Chondrocyte (in vitro differentiated cells): ENCODE measurements at places on chromosomes 1 and 21. TPM values are rescaled to one million over a fixed set of nuclear protein-coding genes. Genes with fewer than 3 reads are reported as not detected.

- peaks cover 3% of the 10 kb centered on the region for H3K4me1 ChIP-seq
- peaks cover 44% of the 10 kb centered on the region for H3K27me3 ChIP-seq
- peaks cover 1% of the 10 kb centered on the region for H3K36me3 ChIP-seq
- DNase-seq: no peak
Observed at GRCh38 chr1:156359973-156360372, 9.0 kb upstream of the RHBG start.

- no peak overlapping the region for H3K27ac ChIP-seq
- H3K36me3 ChIP-seq: no peaks in the 10 kb centered on the region
- H3K4me3 ChIP-seq: no peak overlapping the region
- H3K4me1 ChIP-seq: peaks cover 9% of the 10 kb centered on the region
Observed at GRCh38 chr1:221761354-221762002, 19.6 kb upstream of the DUSP10 start.

DNA sequence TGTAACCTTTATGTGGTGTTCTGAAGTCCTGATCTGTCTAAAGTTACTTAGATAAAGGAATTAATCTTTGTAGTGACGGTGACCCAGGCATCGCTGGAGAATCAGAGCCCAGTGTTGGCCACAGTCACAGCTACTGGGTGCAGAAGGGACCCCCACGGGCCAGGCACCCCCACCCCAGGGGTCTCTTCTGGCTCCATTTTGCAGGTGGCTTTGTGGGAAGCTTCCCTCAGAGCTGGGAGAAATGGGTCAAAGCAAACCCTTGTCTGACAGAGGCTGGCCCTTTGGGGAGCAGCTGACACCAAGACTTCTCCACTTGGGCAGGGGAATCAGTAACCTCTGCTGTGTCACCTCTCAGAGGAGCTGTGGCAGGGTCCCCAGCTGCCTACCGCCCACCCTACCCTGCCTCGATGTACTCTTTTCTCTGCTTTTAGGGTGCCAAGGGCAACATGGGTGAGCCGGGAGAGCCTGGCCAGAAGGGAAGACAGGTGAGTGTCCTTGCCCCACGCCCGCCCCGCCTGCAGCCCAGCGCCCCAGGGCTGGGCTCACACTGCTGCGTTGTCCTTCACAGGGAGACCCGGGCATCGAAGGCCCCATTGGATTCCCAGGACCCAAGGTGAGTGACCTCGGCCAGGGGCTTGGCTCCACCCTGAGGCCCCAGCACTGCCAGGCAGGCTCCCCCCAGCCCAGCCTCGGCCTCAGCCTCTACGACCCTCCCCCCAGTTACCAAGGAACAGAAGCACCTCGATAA, 17.7 kb downstream of the COL6A2 start:
- H3K27ac ChIP-seq: no peak overlapping the region
- no peaks in the 10 kb centered on the region for H3K27me3 ChIP-seq
- peaks cover 5% of the 10 kb centered on the region for H3K4me1 ChIP-seq

GRCh38 chr1:7382971-7383370, 388.1 kb upstream of the VAMP3 start:
- H3K27ac ChIP-seq: no peak overlapping the region
- H3K4me3 ChIP-seq: no peak overlapping the region
- peaks cover 23% of the 10 kb centered on the region for H3K4me1 ChIP-seq
- H3K36me3 ChIP-seq: no peaks in the 10 kb centered on the region
- H3K27me3 ChIP-seq: no peaks in the 10 kb centered on the region

GRCh38 chr21:24955275-24955961, 651.9 kb downstream of the MRPL39 start:
- DNase-seq: no peak
- H3K4me3 ChIP-seq: no peak overlapping the region
- H3K27ac ChIP-seq: no peak overlapping the region
- H3K36me3 ChIP-seq: no peaks in the 10 kb centered on the region

GRCh38 chr1:95179205-95179986, 54.6 kb upstream of the RWDD3 start:
- H3K27ac ChIP-seq: no peak overlapping the region
- DNase-seq: no peak
- no peak overlapping the region for H3K4me3 ChIP-seq
- peaks cover 4% of the 10 kb centered on the region for H3K36me3 ChIP-seq
- peaks cover 7% of the 10 kb centered on the region for H3K27me3 ChIP-seq

- H3K27me3 ChIP-seq: no peaks in the 10 kb centered on the region
- no peak overlapping the region for H3K27ac ChIP-seq
- H3K4me3 ChIP-seq: no peak overlapping the region
Observed at GRCh38 chr1:5903031-5903430, 89.2 kb downstream of the NPHP4 start.

DNA sequence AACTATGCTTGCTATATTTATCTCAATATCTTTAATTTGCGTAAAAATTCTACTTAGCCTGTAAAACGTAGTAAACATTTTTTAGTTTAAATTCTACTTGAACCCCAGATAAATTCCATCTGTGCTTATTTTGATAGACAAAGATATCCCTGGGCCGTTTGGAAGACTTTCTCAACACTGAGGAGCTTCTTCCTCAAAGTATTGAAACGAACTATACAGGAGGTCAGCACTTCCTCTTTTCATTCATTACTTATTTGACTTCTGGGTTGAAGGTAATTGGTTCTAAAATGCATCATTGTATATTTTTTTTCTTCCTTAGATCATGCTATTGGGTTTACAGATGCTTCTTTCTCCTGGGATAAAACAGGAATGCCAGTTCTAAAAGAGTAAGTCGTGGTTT, 74.7 kb downstream of the HSPA13 start:
- peaks cover 3% of the 10 kb centered on the region for H3K27me3 ChIP-seq
- H3K4me3 ChIP-seq: no peak overlapping the region
- no peak for DNase-seq
- no peak overlapping the region for H3K27ac ChIP-seq
- H3K4me1 ChIP-seq: no peaks in the 10 kb centered on the region

DNA sequence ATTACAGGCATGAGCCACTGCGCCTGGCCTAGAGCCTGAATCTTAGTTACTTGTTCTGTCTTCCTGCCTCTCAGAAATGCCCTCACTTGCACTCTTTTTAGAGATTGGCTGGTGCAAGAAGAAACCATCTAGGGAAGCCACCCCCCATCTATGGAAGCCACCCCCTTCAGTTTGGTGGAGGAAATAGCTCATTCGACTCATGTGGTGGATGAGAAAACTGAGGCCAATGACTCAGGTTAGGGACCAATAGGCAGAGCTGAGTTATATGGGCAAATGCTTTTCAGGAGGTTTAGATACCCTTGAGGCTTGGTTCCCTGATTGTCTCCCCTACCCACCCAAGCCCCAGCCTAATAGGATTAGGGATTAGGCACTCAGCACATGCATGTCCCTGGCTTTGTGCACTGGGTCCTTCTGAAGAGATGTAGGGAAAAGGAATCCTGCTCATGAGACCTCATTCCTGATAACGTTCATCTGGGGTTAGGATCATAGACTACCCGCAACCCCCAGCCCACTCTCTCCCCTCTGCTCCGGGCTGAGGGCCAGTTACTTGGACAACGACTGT, 77.1 kb downstream of the PAX7 start:
- no peaks in the 10 kb centered on the region for H3K36me3 ChIP-seq

DNA sequence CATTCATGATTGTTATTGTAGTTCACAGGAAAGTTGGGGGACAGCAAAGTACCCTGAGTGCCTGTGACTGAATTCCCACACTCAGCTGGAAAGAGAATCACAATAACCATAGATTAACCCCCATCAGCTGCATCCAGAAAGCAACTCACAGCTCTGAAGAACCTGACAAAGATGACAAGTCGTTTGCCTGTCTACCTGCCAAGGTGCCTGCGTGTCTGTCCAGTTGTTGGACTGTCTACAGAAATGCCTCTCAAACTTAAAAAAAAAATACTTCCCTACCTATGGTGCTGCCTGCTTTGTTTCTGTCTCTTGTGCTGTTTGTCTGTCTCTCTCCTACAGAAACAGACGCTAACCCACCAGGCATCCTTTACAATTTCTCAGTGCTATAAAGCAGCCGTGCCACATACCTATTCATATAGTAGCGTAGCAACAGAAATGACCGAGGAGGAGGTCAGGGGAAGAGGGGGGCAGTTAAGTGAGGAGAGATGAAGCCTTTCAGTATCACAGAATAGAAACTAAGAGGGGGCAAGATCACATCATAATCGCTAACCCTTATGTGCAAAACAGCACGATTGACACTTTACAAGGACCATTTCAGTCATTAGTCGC, 154.6 kb upstream of the HMGB4 start:
- no peaks in the 10 kb centered on the region for H3K4me1 ChIP-seq
- H3K27ac ChIP-seq: no peak overlapping the region
- H3K4me3 ChIP-seq: no peak overlapping the region
- no peaks in the 10 kb centered on the region for H3K36me3 ChIP-seq

- peak overlapping the region; percentile 73 for H3K27ac ChIP-seq
- H3K4me1 ChIP-seq: peaks cover 9% of the 10 kb centered on the region
- peaks cover 2% of the 10 kb centered on the region for H3K36me3 ChIP-seq
Observed at GRCh38 chr1:215669806-215670491, 102.8 kb downstream of the KCTD3 start.

The SPTA1 gene
- not detected in 3 replicates for total RNA-seq

The YRDC gene
- 11.9 to 17.7 TPM (median 15.5 TPM) in 3 replicates for total RNA-seq

GRCh38 chr1:184493987-184494388, 107.2 kb downstream of the C1orf21 start:
- no peaks in the 10 kb centered on the region for H3K36me3 ChIP-seq
- no peaks in the 10 kb centered on the region for H3K27me3 ChIP-seq
- no peak overlapping the region for H3K4me3 ChIP-seq
- H3K4me1 ChIP-seq: peaks cover 25% of the 10 kb centered on the region

DNA sequence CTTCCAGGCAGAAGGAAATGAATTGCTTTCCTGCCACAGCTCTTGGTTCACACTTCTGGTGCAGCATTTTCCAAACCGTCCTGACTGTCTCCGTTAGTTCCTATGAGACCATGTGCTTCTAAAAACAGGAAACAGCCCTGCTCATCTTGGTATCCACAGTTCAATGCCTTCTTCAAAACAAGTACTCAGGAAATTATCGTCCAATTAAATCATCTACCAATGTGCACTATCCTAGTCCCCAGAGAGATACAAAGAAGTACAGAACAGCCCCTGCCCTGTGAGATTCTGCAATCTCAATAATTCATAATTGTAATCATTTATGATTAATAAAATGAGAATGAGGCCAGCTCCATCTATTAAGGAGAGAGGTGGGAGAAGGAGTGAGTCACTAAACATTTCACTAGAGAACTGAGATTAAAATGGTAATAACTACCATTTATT, 11.2 kb downstream of the CLEC20A start:
- no peak overlapping the region for H3K27ac ChIP-seq
- no peaks in the 10 kb centered on the region for H3K27me3 ChIP-seq
- DNase-seq: no peak
- no peak overlapping the region for H3K4me3 ChIP-seq
- H3K36me3 ChIP-seq: peaks cover 6% of the 10 kb centered on the region

DNA sequence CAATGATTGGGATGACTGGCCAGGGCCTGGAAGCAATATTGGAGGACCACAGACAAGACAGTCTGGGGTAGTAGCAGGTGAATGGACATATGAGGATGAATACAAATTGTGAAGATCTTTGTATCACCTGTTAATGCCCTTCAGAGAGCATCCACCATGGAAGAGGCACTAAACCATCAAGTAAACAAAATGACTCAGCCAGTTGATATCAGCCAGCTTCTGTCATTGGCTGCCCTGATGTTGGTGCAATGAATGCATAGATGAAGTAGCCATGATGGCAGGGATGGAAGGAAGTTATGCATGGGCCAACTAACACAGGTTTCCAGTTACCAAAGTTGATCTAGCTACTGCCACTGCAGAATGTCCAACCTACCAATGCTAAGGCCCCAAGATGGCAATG, 16.1 kb upstream of the ERI3 start:
- H3K27ac ChIP-seq: no peak overlapping the region
- no peak for DNase-seq
- peaks cover 9% of the 10 kb centered on the region for H3K27me3 ChIP-seq
- no peaks in the 10 kb centered on the region for H3K36me3 ChIP-seq

DNA sequence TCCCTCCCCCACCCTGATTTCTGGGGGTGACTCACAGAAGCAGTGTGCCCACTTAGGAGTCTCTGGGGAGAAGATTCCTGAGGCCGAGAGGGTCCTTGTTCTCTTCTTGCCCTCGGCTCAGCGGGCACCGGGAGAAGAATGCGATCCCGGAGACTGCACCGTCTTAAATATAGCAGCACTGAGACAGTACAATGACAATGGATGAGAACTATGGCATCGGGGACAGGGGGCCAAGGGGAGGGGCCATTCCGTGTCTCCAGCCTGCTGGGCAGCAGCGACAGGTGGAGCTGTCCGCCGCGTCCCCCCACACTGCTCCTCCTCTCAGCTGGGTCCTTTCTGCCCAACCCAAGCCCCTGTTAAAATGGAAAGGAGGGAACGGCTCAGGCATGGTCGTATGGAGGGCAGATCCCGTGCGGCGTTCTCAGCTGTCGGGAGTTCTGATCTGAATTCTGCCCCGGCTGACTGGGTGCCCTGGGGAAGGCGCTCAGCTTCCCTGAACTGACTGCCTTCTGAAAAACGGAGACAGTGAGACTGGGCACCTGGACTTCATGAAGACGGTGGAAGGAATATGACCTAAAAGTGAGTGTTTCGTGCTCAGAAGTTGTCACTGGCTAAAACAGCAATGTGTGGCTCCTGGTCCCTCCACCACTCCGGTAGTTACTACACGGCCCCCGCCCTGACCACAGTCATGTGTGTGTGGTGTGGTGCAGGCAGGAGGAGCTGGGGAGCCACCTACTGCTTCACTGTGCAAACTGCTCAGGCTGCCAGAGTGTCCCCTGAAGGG, at the start of gene MYOM3:
Gene MYOM3, minus strand, starts transcription at position 140 of the 784 bp plus-strand sequence. CDS start 3,499 bp downstream, outside the sequence.
- H3K36me3 ChIP-seq: no peaks in the 10 kb centered on the region
- DNase-seq: peak; percentile 88
- peak within 1 kb of the TSS; percentile 18 for H3K27ac ChIP-seq
- H3K4me3 ChIP-seq: peak within 1 kb of the TSS; percentile 29
- no peaks in the 10 kb centered on the region for H3K27me3 ChIP-seq

- H3K4me1 ChIP-seq: peaks cover 55% of the 10 kb centered on the region
- H3K4me3 ChIP-seq: peak overlapping the region; percentile 93
- peak overlapping the region; percentile 88 for H3K27ac ChIP-seq
Observed at GRCh38 chr1:230068621-230068873, 1.5 kb downstream of the GALNT2 start.

The EXTL1 gene
- total RNA-seq: 4.3 to 7.9 TPM (median 6.4 TPM) in 3 replicates

The C8A gene
- total RNA-seq: not detected in 3 replicates

GRCh38 chr1:12380326-12381249, 150.8 kb downstream of the VPS13D start:
- peak overlapping the region; percentile 8 for H3K27ac ChIP-seq
- no peak overlapping the region for H3K4me3 ChIP-seq
- no peak for DNase-seq
- H3K27me3 ChIP-seq: no peaks in the 10 kb centered on the region
